ENCODE measurements at places on chromosomes 2 and 18.

- DNase-seq = no peak
Measured at GRCh38 chr18:21115519-21116411, 4.2 kb upstream of the ROCK1 start.

GRCh38 chr18:62205824-62206223 is 18.8 kb downstream of the RELCH start:
- no peak for DNase-seq

DNA sequence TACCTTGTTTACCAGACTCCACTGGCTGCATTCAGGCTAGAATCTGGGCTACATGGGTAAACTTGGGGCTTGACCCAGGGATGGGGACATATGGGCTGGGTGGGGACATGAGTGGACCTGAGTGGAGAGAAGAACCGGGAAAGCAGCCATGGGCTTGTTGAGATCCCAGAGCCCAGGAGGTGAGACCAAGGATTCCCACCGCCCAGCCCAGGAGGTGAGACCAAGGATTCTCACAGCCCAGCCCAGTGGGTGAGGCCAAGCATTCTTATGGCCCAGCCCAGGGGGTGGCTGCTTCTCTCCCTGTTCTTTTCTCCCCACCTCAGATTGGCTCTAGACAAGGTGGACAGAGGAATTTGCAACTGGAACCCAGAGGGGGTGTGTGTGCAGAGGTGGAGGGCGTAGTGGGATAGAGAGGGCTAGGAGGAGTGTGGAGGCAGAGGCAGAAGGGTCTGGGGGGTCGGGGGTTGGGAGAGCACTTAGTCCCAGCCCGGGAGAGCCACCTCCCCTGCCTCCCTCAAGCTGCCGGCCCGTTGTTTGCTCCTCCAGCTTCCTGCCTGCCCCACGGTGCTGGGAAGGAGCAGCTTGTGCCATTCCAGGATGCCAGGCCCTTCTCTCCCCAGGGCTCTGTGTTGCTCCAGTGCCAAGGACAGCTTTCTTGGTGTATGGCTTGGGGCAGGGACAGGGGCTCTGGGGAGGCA is 25.6 kb downstream of the GLI2 start:
- no peak for DNase-seq

DNA sequence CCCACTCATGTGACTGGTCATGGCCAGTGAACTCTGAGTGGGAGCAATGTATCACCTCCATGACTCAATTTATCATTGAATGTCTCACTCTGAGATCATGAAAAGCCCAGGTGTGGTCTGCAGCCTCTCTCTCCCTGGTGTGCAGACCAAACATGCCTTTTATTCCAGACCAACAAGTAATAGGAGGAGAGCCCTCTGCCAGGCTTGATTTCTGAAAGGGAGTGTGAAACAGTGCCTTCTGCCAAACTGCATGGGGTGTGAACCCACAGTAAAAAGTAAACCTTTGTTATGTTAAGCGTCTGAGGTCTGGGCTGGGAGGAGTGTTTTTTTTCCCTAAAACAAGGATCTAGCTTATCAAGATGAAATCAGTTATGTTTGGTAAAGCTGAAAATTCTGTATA is 601.2 kb downstream of the ADCYAP1 start:
- DNase-seq = no peak

DNA sequence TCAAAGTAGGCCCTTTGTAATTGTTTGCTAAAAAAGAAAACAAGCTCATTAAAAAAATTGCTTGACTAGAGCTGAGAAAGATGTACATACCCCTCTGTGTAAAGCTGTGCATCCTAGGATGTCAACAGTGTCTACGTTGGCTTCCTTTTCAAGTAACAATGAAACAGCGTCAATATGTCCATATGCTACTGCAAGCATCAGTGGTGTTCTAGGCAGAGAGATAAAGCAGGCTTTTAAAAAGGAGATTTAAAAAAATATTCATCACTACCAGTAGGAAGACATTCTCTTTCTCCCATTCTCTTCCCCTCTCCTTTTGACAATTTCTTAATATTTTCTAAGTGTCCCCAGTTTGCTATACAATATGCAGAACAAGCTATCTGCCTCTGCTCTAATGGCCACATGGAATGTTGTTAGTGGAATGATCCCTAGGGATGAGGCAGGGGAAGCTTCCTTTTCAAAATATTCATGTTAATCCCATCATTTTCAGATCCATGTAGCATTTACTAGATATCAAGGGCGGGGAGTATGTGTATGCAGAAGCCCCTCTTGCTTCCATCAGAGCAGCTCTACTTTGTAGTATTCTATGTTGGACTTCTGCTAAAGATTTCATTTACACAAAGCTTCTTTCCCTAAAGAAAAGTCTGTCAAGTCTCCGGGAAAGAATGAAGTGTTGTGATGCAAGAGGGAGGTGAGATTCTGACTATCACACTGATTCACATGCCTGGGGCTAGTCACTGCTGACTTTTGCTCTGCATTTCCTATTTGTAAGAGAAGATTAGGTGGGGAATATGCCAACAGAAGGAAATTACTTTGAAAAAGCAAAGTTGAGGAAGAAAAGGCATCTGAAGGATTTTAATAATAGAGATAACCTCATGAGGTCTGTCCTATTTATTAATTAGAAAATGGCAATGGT is 81.5 kb upstream of the PGAP1 start:
- DNase-seq = no peak

DNA sequence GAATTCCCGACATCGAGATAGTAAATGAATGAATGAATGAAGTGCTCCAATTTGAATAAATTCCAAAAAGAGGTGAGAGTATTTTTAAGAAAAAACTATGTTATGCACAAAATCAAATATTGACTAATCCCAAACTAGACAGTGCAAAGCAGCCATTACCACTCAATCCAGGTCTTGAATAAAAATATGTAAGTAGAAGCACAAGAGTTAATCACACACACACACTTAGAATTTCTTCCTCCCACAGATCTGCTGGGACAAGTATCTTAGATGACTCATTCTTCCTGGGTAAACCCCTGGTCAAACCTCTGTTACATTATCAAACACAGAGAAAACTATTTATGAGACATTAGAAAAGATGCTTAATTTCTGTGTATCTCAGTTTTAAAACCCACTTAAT is 102.0 kb downstream of the PLA2R1 start:
- no peak for DNase-seq

DNA sequence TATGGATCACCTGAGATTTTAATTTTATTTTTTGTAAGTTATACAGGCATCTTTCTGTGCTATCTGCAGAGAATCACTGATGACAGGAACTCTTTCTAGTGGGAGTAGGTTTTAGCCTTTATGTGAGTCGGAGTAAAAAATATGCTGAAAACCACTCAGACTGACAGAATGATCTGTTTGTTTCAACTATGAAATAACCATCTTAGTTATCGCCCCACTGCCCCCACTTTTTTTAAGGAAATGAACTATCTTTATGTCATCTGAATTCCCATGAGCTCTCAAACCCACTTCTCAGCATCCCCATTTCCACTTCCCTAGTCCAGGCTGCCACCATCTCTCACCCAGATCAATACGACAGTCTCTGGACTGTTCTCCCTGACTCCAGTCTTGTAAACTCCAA is 38.9 kb downstream of the MRPL33 start:
- no peak for DNase-seq

DNA sequence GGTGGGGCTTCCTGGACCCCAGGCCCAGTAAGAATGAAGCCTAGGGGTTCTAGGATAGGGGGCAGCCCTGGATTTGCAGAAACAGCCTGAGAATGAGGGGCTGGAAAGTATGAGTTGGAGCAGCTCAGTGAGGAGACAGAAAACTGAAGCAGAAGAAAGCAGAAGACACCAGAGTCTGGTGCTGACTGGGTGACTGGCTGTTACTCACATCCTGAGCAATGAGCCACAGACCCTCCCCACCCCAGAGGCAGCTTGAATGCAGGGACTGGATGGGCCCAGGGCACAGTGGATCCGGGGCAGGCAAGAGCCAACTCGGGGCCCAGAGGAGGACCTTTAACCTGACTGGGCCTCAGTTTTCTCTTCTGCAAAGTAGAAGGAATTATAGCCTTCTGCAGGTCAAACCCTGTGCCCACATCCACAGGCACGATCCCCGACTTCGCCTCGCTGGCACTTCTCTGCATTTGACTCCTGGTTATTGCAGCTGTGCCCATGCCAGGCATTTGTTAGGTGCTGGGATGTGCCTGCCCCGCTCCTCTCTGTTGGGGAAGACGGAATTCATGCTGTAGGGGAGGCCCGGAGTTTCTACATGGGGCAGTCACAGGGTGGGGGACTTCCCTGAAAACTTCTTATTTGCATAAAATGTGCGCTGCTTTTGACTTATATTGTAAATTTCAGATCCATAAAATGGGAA is 8.5 kb downstream of the STEAP3 start:
- no peak for DNase-seq

DNA sequence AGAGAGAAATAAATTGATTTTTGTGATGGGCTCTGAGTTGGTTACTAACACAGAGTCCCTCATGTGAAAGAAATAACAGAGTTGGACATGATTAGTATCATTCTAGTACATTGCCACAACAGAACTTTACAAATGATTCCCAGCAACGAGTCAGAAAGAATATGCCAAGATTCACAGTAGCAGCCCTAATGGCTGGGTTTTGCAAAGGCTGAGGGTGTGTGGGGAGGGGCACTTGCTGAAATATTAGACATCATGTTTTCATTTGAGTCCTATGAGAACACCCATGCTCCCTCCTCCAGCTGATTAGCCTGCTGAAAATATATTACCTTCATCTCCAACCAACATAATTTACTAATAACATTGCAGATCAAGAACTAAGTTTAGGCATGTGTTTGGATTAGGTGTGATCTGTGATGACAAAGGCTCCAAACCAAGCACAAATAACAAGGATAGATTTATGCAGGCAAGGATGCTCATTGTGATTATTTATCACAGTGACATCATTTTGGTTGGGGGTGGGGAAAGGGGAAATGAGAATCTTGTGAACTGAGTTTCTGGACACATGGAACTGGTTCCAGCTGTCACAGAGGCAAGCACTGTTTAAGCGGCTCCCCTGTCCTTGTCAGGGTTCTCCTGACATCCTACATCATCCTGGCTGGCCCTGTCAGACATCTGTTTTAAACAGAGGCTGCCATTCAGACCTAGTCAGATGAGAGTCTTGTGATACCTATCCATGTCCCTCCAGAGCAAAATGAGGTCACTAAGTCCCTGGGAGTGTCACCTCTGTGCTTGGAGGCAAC is 205.8 kb upstream of the NCKAP5 start:
- no peak for DNase-seq

DNA sequence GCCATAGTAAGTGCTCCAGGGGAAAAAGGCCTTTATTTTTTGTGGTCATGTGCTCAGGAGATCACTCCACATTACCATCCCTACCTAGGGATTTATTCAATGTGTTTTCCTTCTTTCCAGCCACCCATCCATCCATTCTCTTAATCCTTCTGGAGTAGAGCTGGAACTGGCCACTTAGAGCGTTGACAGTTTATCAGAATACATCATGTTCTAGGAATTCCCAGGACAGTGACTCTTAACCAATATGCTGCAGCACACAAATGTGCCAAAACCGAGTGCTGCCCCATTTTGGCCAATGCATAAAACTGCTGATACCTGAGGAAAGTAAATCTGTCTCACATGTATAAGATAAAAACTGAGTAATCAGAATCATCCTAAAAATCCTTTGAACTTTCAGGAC is 63.7 kb downstream of the FARSB start:
- no peak for DNase-seq

- DNase-seq = no peak
Measured at GRCh38 chr2:43724728-43725526, 48.7 kb upstream of the C1GALT1C1L start.

- no peak for DNase-seq
Measured at GRCh38 chr2:222792001-222792611, 68.7 kb upstream of the ACSL3 start.

- no peak for DNase-seq
Measured at GRCh38 chr2:137870682-137871081, 93.6 kb upstream of the HNMT start.

GRCh38 chr2:24824966-24825882 is 32.0 kb downstream of the CENPO start:
- DNase-seq = no peak

- no peak for DNase-seq
Measured at GRCh38 chr18:48295586-48296311, 113.4 kb downstream of the ZBTB7C start.

DNA sequence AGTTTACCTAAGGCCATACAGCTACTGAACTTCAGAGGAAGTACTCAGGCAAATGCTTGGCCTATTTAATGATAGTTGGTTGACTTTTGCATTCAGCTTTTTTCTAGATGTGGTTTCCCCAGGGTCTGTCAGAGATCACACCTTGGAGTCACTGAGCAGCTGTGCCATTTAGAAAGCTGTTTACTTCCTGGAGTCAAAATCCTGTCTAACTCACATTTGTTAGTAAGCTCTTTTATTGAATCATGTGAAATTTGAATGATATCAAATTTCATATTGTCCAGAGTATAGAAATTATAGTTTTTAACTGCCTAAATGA is 7.6 kb upstream of the TRIB2 start:
- DNase-seq = no peak

GRCh38 chr18:22517356-22517755 is 99.6 kb upstream of the CTAGE1 start:
- no peak for DNase-seq

GRCh38 chr2:102806250-102806837 is 44.5 kb downstream of the TMEM182 start:
- DNase-seq = peak; percentile 6

- DNase-seq = no peak
Measured at GRCh38 chr2:135817951-135818350, 19.0 kb downstream of the LCT start.

GRCh38 chr18:37612524-37613252 is 47.1 kb upstream of the CELF4 start:
- DNase-seq = no peak

- no peak for DNase-seq
Measured at GRCh38 chr18:1150344-1150743, 245.7 kb downstream of the ADCYAP1 start.

- DNase-seq = no peak
Measured at GRCh38 chr2:197925976-197926375, 121.6 kb downstream of the PLCL1 start.

DNA sequence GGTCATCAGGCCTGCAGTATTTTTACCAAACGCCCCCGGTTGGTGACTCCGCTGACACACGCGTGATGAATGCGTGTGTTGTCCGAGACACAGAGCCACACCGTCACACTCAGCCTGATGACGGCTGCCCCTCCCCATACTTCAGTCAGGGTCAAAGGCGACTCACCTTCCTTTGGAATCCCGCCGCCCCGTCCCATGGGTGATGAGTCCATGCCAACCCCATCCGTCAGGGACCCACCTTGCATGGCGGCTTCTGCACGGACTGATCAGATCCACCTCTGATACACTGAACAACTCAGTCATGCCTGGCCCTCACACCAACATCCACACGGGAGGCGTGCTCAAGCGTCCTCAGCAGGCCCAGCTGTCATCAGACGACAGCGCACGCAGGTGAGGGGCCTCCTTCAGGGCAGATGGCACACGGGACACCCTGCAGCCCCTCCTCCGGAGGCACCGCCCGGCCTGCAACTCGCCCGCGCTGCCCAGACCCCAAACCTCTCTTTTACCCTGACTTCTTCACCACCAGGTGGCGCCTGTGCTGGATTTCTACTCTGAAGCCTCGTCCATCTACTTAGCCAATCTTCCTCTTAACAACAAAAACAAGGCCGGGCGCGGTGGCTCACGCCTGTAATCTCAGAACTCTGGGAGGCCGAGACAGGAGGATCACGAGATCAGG is 89.2 kb downstream of the ZNF516 start:
- DNase-seq = no peak

- DNase-seq = no peak
Measured at GRCh38 chr2:11742317-11742701, 4.1 kb upstream of the LPIN1 start.

GRCh38 chr2:119160361-119160990 is 1.9 kb upstream of the C1QL2 start:
- no peak for DNase-seq

Data from stimulated activated CD8-positive, alpha-beta memory T cell treated with anti-CD3 and anti-CD28 coated beads, Interleukin-7, amount 100 ng/mL, for 1 hour (primary cell).